Fibroblast of the aortic adventitia (primary cell): ENCODE measurements at places on chromosomes 7 and 10.

DNA sequence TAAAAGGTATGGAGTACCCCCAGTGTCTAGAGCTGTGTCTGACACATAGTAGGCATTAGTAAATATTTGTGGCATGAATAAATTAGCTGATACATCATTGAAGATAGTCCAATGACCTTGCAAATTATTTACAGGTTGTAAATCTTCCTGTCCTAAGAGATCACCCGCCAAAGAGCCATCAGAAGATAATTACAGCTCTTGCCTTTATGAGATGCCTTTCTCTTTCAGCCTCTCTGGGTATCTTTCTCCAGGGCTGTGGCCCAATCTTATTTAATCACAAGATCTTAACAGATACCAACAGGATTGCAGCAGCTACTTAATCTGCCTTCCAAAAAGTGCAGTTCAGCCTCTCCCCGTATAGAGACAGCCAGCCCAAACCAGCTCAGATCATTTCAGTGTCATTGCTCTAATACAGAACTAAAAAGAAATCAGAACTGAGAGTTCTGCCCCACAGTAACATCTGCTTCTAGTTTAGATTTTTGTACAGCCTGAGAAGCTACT is 41.5 kb downstream of the MYOF start:
- DNase-seq = peak; percentile 78

DNA sequence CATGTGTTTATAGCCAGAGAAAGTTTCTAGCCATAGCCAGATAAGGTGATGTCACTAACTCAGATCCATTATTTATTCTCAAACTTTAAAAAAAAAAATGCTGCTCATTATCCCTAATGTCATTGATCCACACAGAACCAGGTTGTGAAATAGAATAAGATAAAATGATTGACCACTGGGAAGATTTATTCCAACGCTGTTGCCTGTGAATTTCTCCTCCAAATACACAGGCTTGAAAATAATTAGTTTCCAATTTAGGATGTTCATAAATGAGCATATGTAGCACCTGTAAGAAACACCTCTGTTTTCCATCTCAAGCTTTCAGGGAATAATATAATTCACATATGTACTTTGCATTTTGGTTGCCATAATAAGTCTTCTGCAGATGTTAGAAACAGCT is 283.1 kb upstream of the DKK1 start:
- DNase-seq = no peak

- DNase-seq = no peak
These were observed 34.0 kb downstream of the CUL2 start for GRCh38 chr10:35056133-35056532.

DNA sequence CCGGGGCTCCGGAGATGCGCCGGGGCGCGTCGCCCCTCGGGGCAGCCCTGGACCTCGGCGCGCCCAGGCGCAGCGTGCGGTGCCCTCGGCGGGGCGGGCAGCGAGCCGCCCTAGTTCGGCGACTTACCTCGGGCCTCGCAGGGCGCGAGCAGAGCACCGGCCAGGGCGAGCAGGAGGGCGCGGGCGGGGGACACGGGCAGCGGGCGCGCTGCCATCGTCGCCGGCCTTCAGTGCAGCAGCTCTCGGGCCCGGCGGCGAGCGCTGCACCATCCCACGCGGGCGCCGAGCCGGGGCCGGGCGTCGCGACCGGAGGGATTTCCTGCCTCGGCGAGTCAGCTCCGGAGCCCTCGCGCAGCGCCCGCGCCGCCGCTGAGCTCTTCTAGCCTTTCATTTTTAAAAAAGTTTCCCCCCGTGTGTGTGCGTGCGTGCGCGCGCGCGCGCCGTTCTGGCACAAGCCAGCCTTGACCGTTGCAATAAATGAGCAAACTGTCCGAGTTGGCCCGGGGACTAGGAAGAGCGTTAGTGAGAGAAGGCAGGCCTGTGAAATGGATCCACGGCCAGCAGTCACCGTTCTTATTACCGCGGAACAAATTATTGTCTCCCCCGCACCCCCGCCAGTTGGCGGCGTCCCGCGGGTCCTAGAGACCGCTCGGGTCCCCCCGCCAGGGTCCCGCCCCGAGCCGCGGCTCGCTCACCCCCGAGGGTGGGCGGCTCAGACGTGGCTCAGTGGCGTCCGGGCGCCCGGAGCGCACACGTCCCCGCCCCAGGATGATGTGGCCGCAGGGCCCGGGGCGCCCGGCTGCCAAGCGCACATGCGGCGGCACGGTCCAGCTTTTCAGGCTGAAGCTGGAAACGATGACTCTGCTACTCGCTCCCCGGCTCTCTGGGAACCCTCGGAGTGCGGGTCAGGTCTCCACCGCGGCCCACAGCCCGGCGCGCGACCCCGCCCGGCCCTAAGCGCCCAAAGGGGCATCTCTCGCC is at the start of gene ADAM12:
TSS of gene ADAM12 (minus strand) at position 547 of the 981 bp plus-strand sequence. CDS start at position 215, 332 bp downstream.
- DNase-seq = peak; percentile 85

DNA sequence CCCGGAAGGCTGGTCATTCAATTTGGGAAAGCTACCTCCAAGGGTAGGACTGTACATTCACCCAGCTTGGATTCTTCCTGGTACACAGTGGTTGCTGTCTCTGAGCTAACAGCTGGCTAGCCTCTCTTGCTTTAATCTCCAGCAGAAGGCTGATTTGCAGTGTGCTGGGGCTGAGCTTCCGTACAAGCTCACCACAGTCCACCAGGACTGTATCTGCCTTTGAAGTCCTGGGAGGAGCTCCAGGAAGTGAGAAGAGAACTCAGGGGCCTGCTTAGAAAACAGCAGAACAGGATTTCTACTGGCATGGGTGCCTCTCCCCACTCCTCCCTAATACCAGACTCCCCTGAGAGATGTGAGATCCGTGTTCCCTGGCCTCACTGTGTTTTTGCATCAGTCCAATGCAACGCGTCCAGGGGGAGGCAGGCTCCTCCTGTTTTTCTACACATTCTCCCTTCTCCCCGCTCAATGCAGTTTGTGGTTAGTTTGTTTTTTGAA is 6.6 kb downstream of the AFAP1L2 start:
- peak; percentile 16 for DNase-seq

DNA sequence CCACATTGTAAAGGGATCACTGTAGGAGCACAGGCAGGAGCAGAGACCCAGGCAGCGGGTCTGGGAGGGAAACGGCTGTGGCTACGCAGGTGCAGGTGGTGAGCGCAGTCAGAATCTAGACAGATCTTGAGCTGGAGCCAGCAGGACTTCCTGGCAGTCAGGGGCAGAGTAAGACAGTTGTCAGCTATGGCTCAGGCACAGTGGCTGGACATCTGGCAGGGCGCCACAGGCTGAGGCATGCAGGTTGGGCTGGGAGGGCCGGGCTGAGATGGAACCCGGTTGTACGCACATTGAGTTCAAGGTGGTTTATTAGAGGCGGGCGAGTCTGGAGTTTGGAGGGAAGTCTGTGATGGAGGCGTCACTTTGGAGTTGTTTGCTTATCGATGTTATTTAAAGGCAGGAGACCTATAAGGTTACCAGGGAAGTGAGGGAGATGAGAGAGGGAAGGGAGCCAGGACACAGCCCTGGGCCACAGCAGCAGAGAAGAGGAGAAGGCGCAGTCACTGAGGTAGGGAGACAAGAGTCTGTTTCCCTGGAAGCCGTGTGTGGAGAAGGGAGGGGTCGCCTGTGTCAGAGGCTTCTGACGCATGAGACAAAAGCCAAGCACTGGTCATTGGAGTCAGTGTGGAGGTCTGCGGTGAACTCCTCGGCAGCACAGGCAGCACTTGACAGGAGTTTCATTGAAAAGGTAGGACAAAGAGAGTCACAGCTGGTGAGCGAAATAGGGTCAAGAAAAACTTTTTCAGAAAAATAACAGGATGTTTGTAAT is 73.8 kb downstream of the LANCL2 start:
- peak; percentile 28 for DNase-seq

DNA sequence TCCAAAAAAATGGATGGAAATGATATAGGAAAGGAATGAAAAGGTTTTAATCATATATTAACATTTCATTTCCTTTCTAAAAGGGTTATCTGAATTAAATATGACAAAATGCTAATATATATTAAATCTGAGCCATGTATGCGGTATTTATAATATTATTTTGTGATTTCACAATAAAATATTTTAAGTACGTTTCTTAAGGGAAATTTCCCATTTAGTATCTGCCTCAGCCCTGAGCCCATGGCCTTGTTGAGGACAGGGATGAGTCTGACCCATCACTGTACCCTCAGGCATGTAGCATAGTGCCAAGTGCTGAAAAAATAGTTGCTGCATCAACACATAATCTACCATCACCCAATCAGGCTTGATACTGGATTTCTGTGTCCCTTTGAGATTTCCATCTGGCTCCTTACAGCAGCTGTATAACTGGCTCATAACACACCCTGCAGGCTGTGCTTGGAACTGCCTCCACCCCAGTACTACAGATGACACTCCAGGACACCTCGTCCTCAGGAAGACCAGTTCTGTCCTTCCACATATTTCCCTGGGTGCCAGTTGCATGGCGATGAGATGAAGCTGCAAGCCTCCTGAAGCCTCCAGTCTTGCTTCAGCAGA is 59.4 kb upstream of the ASAH2 start:
- DNase-seq = no peak

- DNase-seq = no peak
These were observed 210.3 kb downstream of the ABCA13 start for GRCh38 chr7:48381571-48381970.

DNA sequence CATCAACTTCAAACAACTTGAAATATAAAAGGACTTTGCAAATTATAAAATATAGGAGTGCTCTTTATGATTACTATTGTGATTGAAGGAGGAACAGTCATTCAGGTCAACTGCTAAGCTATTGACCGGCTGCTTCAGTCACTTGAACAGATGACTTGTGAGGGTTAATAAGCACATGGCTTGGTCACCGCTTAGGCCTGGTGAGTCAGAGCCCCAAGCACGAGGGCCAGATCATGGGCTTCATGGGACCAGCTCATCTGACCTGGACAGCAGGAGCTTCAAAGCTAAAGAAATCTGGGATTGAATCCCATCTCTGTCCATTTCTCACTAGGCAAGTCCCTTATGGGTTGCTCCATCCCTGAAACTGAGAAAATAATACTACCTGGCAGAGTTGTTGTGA is 60.4 kb upstream of the ADO start:
- peak; percentile 18 for DNase-seq

DNA sequence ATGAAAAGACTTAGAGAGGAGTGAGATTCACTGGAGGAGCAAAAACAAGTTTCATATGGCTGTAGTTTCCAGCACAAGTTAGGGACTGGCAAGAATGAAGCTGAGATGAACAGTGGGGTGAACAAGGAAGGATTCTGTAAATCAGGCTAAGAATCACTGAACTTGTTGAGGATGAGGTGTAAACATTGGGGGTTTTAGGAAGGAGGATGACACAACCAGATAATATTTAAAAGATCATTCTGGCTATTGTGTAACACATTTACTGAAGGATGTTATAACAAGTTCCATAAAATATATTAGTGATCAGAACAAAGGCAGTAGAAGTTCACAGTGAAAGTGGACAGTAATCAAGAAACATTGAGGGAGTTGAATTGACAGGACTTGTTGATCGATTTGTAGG is 68.9 kb downstream of the CD36 start:
- no peak for DNase-seq

- no peak for DNase-seq
These were observed 130.1 kb downstream of the MALRD1 start for GRCh38 chr10:19178675-19179074.

DNA sequence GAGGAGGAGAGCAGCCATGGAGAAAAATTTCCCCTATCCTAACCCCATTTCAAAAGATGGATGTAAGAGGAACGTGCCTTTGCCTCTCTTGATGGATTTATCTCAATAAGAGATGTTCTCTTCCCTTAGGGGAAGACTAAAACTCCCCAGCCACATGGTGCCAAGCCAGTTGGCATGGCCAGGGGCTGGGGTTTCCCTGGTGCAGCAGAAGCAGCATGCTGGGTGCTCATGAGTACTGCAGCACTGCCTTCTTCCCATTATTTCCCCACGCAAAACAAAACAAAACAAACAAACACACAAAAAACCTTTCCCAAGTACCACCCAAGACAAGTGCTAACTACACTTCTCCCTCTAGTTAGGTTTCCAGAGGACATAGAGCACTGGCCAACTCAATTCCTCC is 97.2 kb downstream of the DOCK4 start:
- no peak for DNase-seq

GRCh38 chr7:830069-830468 is 2.2 kb upstream of the SUN1 start:
- no peak for DNase-seq

- no peak for DNase-seq
These were observed 26.8 kb downstream of the PYROXD2 start for GRCh38 chr10:98388101-98388655.

DNA sequence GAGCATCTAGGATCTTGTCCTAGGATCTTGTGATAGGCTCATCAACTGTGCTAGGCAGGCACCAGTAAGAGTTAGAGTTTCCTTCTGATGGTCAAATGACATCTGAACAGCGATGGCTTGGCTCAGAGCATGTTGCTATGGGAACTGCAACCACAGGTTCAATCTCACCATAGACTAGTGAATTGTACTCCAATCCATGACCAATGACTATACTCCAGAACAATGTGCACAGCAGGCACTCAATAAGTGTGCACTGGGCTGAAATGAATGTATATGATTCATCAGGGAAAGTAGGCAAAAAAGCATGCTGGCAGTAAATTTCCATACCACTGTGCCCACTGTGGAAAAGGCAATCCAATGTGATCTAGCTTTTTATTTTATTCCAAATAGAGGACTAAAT is 163.6 kb upstream of the HPS1 start:
- no peak for DNase-seq

GRCh38 chr10:49367600-49367999 is 28.3 kb downstream of the DRGX start:
- no peak for DNase-seq

DNA sequence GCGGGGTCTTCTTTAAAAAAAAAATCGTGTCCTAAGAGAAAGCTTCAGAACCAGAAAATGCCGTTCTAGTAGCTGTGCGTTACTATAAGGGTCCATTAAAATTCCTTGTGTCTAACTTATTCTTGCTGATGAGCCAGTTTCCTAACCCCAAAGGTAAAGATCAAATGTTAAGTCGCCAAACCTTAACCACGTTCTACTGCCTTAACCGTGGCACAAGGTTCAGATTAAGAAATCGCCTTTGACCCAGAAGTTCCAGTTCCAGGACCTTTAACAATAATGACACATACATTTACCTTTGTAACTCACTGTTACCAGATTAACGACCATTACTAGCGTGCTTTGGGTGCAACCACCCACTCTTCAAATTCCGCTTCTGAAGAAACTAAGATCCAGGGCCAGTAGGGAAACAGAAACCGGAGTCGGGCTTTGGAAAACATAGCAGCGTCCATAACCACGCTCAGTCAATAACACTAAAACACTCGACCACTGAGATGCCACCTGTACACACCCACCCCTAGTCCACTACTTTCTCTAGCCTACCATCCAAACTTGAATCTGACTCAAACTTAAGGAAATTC is 620 bp downstream of the BET1 start:
- DNase-seq = peak; percentile 39

DNA sequence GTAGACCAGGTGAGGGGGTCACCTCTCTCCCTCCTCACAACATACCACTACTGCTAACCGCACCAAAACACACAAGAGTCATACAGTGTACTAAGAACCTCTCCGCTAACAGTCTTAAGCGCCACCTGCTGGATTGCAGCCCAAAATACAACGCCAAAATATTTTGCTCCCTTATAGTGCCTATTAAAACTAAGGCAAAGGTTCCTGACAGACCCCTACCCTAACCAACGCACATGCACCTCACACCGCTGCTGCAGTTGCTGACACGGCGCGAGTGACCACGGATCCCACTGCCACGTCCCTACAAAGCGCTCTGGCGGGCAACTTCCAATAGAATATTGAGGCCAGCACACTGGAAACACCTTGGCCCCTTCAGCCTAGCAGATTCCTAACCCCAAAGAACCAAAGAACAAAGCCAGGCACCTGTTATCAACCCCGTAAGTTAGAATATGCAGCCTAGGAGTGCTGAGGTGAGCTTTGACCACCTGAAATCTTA is 563.6 kb upstream of the SEMA3D start:
- peak; percentile 40 for DNase-seq

GRCh38 chr10:126583552-126584200 is 86.8 kb downstream of the C10orf90 start:
- no peak for DNase-seq
